AG09309 (cell line): ENCODE measurements at places on chromosomes 1 and 21.

- DNase-seq, result no peak
Observed at GRCh38 chr21:34952701-34953100, 96.4 kb downstream of the RUNX1 start.

GRCh38 chr1:229205854-229206253, 65.1 kb upstream of the RAB4A start:
- no peak for DNase-seq

GRCh38 chr1:18256282-18257235, 149.0 kb downstream of the IGSF21 start:
- no peak for DNase-seq

DNA sequence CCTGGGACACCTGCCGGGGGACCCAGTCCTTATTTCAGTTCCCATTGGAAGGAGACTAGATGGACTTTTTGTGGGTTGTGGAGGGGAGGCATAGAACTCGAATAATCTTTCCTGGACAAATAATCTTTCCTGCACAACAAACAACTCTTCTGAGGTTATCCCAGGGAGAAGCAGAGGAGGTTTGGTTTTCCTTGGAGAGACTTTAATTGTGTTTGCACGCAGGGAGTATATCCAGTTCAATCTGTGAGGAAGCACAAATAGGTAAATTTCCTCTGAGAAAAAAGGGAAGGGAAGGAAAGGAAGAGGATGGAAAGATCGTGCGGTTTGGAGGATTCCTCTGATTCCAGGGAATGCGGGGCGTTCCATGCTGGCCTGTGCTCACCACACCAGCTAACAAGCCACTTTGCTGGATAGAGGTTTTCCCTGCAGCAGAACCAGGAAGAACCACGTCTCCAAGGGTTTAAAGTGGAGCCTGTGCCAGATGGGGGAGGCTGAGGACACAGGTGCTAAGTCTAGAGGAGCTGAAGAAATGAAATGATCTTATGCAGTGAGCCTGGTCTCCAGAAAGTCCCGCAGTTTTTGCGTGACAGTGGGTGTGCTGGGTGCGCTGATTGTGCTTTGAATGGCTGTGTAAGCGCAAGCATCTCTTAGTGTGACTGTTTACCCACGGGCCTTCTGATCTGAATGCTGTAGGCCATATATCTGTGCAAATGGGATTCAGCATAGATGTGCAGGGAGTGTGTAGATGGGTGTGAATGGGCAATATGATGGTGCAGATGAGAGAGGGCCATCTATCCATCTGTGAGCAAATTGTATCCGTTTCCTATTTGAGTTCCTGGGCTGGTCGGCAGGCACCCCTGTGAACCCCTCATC, 7.6 kb downstream of the PAX7 start:
- no peak for DNase-seq

DNA sequence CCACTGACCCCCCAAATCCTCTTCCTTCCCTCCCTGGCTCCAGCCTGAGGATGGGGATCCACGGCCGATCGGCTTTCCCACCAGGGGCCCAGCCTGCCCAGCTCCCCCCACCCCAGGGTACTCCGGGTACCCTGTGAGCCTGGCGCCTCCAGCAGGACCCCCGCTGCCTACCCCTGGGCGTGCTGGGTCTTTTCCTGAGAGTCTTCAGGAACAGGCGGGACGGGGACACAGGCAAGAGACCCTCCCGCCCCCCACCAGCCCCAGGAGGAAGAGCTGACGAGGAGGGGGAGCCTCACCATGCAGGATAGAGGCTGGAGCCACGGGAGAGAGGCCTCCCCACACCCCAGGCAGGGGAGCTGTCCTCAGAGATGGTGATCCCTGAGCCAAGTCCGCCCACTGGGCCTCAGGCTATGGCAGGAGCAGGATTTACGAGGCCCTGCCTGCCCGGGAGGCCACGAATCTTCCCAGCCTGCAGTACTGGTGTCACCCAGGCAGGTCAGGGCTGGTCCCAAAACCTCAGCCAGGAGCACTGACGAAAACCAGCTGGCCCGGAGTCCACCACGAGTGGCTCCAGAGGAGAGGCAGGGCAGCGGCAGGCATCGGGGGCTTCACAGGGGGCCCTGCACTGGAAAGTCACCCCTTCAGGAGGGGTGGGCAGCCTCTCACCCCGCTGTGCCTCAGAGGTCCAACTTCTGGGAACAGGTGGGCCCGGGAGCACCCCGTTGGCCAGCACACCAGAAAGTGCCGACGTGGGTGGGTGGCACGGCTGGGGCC, 58.0 kb downstream of the MEGF6 start:
- no peak for DNase-seq

- DNase-seq, result no peak
Observed at GRCh38 chr1:84506729-84507453, 510 bp upstream of the GNG5 start.

DNA sequence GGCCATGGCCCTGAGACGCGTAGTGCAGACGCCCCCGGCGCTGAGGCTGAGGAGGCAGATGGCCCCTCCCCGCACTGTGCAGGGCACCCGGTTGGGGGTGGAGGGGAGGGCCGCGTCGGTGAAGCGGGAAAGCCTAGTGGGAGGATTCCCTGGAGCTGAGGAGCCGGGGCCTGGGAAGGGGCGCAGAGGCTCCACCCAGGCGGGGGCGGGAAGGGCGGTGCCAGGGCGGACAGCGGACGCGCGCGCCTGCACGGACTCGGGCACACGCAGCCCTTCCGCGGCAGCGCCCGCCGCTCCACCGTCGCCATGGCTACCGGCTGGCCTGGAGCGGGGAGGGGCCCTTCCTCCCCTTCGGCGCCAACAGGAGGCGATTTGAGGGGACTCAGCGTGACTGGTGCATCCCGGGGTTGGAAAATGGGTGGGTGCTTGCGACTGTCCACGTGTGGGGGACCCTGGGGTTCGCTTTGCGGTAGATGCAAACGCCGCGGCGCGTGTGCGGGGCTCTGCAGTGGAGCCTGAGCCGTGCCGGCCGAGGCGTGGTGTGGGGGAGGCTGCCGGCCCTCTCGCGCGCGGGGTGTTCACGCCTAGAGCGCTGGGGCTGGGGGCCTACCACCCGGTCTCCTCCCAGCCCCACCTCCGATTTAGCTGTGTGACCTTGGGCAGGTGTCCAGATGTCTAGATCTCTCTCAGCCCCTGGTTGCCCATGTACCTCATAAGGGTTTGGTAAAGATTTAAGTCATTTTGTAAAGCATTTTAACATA, 35.1 kb downstream of the PTPRF start:
- DNase-seq, result no peak

GRCh38 chr1:53766194-53766742, 27.3 kb upstream of the GLIS1 start:
- DNase-seq, result no peak

DNA sequence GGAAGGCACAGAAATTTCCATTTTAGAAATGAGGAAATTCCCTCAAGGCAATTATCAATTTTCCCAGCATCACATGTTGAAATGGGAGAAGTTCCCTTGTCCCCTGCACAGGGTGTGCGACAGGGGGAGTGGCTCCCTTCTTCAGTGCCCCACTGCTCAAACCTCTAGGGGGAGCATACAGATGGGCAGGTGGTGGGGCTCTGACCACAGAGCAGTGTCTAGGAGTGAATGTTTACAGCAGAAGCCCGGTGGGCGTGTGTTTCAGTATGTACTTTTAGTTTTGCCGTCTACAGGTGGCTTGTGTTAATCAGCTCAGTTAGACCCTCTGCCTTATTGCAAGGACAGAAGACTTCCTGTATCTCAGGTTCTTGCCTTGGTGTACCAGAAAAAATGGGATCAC, 493.7 kb upstream of the PLXNA2 start:
- DNase-seq, result no peak

DNA sequence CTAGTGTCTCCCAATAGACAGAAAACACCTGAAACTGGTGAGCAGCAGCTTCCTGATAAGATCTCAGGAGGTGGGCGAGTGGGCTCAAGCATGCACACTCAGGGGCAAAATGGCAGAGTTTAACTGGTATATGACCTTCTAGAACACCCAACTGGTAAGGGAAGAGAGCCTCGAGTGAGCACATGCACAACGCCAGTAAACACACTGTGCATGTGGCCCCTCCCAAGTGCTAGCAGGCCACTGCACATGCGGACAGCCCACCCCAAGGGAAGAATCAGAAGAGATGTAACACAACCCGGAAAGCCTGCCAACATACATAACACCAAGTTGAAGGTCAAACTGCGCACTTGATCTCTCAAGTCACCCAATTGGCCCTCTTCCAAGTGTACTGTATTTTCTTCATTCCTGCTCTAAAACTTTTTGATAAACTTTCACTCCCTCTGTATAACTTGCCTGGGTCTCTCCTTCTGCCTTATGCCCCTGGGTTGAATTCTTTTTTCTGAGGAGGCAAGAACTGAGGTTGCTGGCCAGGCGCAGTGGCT, 138.2 kb downstream of the GLUL start:
- DNase-seq, result no peak

DNA sequence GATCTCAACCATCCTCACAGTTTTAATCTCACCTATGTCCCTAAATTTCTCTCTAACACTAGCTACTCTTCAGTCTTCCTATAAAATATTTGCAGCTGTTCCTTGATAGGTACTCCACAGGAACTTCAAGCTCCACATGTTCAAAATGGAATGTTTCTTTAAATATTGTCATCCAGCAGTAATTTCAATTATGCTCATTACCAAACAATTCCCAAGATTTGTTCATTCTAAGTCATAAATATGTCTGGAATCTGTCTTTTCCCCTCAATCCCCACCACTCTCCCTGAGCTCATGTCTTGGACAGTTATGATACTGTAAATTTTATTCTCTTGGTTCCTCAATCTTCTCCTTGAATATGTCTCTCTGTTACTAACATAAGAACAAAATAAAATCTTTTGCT, 214.4 kb downstream of the NRIP1 start:
- no peak for DNase-seq

DNA sequence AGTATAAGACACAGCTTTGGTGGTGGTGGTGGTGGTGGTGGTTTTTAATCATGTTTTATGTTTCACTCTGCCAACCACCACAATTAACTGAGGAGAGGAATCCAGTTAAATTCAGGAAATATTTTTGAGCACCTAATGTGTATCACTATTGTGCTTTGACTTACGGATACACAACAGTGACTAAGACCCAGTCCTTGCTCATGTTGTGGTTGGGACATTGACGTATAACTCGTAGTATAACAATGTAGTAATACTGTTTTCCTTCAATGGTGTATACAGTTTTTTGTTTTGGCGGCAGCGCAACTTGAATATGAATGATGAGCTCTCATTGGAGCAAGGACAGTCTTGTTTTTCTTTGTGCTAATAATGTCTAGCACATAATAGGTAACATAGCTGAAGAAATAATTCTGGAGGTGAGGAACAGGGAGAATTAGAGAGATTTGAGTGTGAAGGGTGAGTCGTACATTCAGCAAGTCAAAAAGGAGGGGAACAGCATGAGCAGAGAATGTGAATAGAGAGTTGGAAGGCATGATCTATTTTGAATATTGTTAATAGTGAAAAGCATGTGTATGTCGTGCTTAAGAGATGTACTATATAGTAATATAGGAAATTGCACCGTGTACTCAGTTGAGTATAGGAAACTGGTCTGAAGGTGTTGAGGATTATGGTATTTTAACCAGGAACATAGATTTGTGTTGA, 5.5 kb downstream of the CACYBP start:
- DNase-seq, result no peak
